Articular chondrocyte of knee joint (primary cell): ENCODE measurements at places on chromosomes 5 and 9. TPM values are rescaled to one million over a fixed set of nuclear protein-coding genes. Genes with fewer than 3 reads are reported as not detected.

The TCF7 gene
- total RNA-seq = 0.78 and 1.8 TPM in 2 replicates

The LCN15 gene
- not detected in 2 replicates for total RNA-seq

The AOPEP gene
- 241 and 261 TPM in 2 replicates for total RNA-seq

The SHOC1 gene
- total RNA-seq = 0.11 and 0.13 TPM in 2 replicates

The NIM1K gene
- 3.1 and 3.9 TPM in 2 replicates for total RNA-seq

The SPINK4 gene
- not detected in 2 replicates for total RNA-seq

The SOHLH1 gene
- not detected in 2 replicates for total RNA-seq

The RNF130 gene
- total RNA-seq = 41.1 and 46.4 TPM in 2 replicates

The GRIA1 gene
- 3.5 and 9.1 TPM in 2 replicates for total RNA-seq

The PTRH1 gene
- 11.0 and 11.1 TPM in 2 replicates for total RNA-seq

The NAIP gene
- 7.8 and 8.1 TPM in 2 replicates for total RNA-seq

The IL9 gene
- not detected in 2 replicates for total RNA-seq

The TAS2R1 gene
- total RNA-seq = not detected in 2 replicates

The ROPN1L gene
- total RNA-seq = 0.26 and 0.32 TPM in 2 replicates

The ELOVL7 gene
- 0.13 and 0.22 TPM in 2 replicates for total RNA-seq

The ADGRV1 gene
- 0.13 and 1.1 TPM in 2 replicates for total RNA-seq

The ZBED3 gene
- 1.1 and 1.4 TPM in 2 replicates for total RNA-seq

The STK32A gene
- total RNA-seq = 1.7 and 3.9 TPM in 2 replicates

The OR1J2 gene
- total RNA-seq = 0.26 and 0.32 TPM in 2 replicates

The MAP1B gene
- total RNA-seq = 200 and 210 TPM in 2 replicates

The OR13C2 gene
- 0.22 TPM in 1 of 2 replicates, not detected in the other for total RNA-seq

The CER1 gene
- total RNA-seq = not detected in 2 replicates

The PLEKHG4B gene
- total RNA-seq = under 0.01 TPM in 2 replicates
